ENCODE measurements at places on chromosomes 1 and 21. TPM values are rescaled to one million over a fixed set of nuclear protein-coding genes. Genes with fewer than 3 reads are reported as not detected.

DNA sequence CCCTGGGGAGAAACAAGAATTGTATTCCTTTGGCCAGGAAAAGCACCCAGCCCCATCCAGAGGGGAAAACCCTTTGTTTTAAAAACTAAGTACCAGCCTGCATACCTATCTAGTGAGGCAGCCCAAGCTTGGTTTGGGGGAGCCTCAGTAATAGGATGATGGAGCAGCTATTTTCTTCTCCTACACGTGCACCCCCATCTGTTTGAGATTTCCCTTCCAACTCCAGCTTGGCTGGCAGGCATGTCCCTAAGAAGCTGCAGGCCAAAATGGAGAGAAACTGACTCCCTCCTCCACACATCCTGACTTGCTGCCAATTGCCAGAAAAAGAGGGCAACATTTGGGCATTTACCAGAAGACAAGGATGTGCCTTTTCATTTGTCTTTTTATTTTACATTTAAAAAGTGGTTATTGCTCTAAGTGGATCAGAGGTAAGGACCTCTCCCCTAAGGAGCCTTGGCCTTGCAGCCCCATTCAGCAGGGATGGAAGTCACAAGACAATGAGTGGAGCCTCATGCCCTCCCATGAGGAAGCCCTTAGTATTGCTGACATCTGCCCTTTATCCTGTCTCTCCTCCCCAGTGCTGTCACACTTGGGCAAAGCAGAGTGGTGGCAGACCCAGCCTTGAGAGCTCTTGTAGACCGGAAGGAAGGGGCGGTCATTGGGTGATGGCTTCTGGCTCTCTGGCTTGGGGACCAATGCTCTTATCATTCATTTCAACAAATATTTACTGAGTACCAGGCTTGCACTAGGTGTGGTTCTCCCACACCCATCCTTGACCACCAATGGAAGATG, 8.6 kb downstream of the FNDC5 start:
- peak; percentile 23 for DNase-seq

The FCRL3 gene
- total RNA-seq = not detected

The LHX8 gene
- total RNA-seq = 0.79 TPM

GRCh38 chr1:36161641-36162531, 5.9 kb downstream of the MAP7D1 start:
- no peak for DNase-seq

DNA sequence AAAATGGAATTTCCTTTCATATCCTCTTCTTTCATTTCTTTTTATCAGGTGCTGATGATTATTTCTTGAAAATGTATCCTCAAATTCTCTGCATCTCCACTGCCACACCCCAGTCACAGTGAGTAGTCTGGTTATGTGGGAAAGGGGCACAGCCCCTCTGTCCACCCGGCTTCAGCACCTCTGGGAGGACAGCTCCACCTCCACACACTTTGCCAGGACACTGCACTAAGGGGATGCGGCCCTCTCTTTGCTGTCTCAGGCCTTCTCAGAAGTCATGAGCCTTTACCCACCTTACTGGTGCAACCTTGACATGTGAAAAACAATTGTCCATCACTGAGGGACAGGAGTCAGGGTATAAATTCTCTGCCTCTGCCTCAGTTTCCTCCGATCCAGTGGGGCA, 433.1 kb downstream of the PCP4 start:
- DNase-seq = no peak

- peak; percentile 43 for DNase-seq
Measured at GRCh38 chr1:54806931-54807611, 5.9 kb upstream of the TTC22 start.

The S100A2 gene
- total RNA-seq = 34.8 TPM

GRCh38 chr1:119795261-119796200, 15.7 kb downstream of the REG4 start:
- no peak for DNase-seq

The CYP4B1 gene
- total RNA-seq = not detected

The SEMA6C gene
- 1.4 TPM for total RNA-seq

- peak; percentile 39 for DNase-seq
Measured at GRCh38 chr21:33968995-33969348, 53.4 kb upstream of the ATP5PO start.

- DNase-seq = peak; percentile 32
Measured at GRCh38 chr1:169514566-169515270, 29.0 kb upstream of the SLC19A2 start.

The LDLRAD1 gene
- not detected for total RNA-seq

DNA sequence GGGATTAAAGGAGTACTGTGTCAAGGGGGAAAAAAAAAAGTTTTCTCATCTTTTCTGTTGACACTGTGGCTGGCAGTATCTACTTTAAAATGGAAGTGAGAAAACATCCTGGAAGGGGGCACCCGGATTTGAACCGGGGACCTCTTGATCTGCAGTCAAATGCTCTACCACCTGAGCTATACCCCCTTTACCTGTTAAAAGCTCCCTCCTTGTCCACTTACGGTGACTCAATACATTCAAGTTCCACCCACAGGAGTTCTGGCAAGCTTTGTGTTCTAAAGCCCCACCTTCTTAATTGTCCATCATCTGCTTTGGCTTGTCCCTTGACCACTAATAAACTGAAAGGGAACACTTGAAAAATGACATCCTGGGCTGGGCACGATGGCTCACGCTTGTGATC, 68.2 kb downstream of the FNBP1L start:
- DNase-seq = no peak

GRCh38 chr1:38941527-38942019, at the start of gene RHBDL2:
Gene RHBDL2 (minus strand): TSS chr1:38941830. CDS start chr1:38919212, 22,618 bp downstream.
- peak; percentile 87 for DNase-seq

DNA sequence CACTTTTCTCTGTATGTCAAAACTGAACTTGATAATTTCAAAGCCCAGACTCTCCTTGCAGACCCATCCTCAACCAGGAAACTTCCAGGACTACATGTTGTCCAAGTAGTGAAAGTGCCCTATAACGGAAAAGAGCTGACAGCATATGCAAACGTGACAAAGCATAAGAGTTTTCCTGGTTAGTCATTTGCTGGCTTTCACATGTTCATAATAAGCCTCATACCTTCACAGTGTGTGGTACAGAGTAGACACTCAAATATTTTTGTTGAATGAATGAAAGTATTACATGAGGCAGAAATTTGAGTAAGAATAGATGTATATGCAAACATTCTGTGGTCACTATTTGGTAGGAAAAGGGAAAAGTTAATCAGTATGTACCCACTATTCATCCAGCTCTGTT, 473.3 kb downstream of the MRPL39 start:
- no peak for DNase-seq

The RNF207 gene
- 7.8 TPM for total RNA-seq

GRCh38 chr1:38043036-38043747, 3.4 kb downstream of the POU3F1 start:
- no peak for DNase-seq

The ITLN2 gene
- total RNA-seq = not detected

- no peak for DNase-seq
Measured at GRCh38 chr21:34082769-34083168, 9.4 kb downstream of the MRPS6 start.
